ENCODE measurements at places on chromosomes 4 and X.
A peak's percentile ranks its signal among the peaks of the same experiment; 100 is the strongest.

DNA sequence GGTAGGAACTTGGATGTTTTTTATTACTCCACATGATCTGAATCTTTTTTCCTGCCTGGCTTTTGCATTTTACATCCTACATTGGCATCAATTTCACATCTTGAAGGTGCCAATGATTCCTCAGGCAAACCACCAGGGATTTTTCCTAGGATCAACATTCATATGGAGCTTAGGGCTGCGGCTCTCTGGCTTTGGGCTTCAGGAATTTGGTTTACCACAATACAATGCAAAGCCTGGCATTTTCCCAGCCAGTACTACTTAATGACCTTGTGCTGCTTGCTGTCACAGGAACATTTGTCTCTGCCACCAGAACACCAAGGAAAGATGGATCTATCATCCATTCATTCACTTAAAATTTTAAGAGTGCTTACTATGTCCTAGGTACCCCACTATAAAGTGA lies 180.7 kb downstream of the PDGFC start:
- DNase-seq = no peak

DNA sequence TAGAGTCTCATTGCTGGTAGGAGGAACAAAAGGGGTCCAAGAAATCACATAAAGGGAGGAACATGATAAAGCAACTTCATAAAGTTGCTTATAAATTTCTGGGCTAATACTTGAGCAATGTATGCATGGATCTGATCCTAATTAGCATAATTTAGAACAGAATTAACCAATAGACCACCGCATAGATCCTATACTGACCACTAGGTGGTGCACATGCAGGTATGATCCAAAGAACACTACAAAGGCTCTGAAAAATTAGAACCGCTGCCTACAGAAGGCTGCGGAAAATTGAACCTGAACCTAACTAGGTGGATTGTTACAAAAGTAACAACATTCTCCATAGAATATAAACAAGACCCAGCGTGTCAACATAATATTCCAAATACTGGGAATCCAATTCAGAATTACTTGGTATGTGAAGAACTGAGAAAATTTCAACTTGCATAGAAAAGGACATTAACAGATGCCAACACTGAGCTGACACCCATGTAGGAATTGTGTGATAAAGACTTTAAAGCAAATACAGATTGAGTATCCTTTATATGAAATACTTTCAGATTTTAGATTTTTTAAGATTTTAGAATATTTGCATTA lies 23.3 kb downstream of the BRCC3 start:
- DNase-seq = peak; percentile 41

GRCh38 chrX:18951032-18951431 lies 32.9 kb downstream of the PHKA2 start:
- no peak for DNase-seq

DNA sequence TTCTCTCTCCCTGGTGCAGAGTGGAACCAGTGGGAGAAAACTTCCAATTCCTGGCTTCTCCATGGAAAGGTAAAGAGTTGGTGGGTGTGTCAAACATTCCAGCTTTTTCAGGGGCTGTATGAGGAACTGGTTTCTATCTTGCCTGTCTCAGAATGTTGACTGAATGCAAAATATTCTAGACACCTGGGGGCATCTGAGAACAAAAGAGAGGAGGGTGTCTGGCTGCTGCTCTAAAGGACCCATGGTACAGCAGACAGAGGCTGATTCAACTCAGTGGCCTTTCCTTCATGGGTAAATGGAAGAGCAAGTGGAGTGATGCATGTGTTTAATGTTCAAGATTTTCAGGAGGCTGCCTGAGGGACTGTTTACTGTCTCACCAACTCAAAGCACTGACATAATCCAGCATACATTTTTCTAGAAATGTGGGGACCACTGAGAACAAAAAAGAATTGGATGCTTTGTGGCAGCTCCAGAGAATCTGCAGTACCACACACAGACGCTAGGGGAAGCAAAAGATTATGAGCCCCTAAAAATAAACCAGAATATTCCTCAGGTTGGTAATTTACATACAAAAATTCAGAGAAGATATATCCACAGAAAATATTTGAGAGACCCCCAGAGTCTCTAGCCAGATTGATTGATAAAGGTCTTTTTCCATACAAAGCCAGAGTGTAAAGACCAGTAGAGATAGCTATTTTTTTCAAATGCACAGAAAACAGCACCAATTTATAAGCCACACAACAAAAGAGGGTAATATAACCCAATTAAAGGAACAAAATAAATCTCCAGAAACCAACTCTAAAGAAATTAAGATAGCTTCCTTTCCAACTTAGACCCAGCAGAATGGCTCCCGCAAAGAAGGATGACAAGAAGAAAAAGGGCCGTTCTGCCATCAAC lies 48.0 kb upstream of the STARD8 start:
- peak; percentile 20 for DNase-seq

DNA sequence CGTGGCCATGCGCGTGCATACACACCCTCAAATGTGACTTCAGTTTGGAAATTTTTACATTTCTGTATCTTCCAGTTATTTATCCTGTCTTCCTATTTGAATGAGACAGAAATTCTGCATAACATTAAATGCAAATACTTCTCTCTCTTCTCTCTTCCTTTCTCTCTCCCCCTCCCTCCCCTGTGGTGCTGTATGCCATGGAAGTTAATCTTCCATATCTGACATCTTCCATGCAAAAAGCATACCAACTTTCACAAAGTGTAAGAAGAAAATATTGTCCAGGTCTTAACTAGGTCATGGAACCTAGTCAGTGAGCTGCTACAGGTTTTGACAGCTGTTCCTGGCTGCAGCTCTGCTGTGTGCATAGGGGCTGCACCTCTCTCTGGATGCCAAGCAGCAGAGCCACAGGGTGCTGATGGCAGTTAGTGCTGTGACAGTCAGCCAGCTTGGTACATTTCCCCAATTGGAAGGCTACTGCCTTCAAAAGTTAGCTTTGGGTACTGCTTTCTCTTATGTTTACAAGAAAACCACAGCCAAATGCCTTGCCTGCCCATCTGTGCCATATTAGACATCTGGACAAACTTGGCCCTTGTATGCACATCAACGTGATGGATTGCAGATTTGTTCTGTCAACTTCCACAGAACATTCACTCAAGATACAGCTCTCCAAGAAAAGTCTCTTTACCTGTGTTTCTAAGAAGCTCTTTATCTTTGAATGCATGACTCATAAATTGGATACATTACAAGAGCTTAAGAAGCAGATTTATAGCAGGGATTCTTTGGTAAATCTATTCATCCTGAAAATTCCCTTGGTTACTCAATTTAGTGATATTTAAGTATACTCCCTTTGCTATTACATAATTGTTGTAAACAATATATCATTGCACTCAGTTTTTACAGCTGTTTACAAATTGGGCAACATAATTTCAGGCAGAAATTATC lies 623.8 kb downstream of the EPHA5 start:
- no peak for DNase-seq

- DNase-seq = no peak
Observed at GRCh38 chrX:121987835-121988234, 940.4 kb downstream of the GLUD2 start.

GRCh38 chr4:68447201-68447600 lies at the start of gene TMPRSS11E:
Gene TMPRSS11E, plus strand, starts transcription at chr4:68447463. Its CDS starts 50 bp downstream, at chr4:68447513.
- DNase-seq = no peak

- no peak for DNase-seq
Observed at GRCh38 chr4:30537456-30537855, 182.7 kb upstream of the PCDH7 start.

GRCh38 chr4:169723207-169723965 lies 34.4 kb downstream of the HPF1 start:
- peak; percentile 5 for DNase-seq

DNA sequence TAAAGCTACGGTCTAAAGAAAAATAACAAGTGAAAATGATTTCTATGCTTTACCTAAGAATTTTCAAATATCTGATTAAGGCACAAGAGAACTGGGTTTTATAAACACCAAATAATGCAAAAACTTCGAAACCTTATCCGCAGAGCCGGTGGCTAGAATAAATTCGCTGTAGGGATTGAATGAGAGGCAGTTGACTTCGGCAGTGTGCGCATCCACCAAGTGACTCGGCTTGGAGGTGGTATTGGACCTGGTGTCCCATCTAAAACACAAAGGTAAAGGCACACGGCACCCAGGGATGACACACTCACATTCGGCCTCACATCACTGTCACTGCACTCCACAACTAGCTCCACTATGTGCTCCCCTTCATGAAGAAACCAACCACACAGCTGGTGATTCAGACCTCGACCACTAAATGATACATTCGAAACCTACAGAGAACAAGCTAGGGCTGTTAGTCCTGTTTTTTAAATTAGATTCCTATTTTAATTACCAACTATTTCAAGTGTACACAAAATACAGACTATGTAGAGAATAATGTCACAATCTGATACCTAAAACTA lies 17.5 kb downstream of the RBBP7 start:
- DNase-seq = peak; percentile 40
